ENCODE measurements at places on chromosomes 1 and 21. TPM values are rescaled to one million over a fixed set of nuclear protein-coding genes. Genes with fewer than 3 reads are reported as not detected.

DNA sequence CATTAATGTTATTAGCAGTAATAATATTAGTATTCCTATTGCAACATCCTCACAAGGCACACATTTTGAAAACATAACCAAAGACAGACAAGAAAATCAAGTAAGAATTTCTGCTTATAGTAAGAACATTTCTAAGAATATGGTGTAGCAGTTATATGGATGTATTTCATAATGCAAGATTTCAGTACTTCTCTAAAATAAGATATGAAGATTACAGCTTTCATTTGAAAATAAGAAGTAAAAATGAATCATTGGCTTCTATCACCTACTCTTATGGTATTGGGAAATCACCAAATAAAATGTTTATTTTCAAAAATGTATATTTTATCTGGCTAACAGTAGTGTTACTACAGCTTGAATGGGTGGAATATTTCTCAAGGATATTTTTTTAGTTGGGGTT is 103.8 kb upstream of the USP25 start:
- DNase-seq: no peak
- H3K4me3 ChIP-seq: no peak overlapping the region
- no peaks in the 10 kb centered on the region for H3K4me1 ChIP-seq
- H3K27me3 ChIP-seq: no peaks in the 10 kb centered on the region
- H3K27ac ChIP-seq: no peak overlapping the region

DNA sequence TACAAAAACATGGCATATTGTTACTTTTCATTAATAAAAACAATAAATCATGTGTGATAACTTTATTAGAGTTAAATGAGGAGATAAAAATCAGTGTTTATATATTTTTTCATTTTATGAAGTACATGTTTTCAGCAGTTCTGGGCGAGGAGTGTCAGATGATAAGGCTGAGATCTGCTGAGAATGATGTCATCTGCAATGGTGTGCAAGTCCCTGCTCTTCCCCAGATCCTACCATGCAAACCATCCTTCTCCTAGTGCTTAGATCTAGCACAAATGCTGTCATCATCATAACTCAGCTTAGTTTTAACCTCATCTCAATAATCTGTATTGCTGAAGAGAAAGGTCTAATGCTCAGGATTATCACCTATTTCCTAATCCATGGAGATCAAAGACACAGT is 214.4 kb upstream of the DAB1 start:
- DNase-seq: no peak
- no peak overlapping the region for H3K4me3 ChIP-seq
- H3K27me3 ChIP-seq: no peaks in the 10 kb centered on the region
- H3K4me1 ChIP-seq: no peaks in the 10 kb centered on the region
- H3K36me3 ChIP-seq: no peaks in the 10 kb centered on the region

DNA sequence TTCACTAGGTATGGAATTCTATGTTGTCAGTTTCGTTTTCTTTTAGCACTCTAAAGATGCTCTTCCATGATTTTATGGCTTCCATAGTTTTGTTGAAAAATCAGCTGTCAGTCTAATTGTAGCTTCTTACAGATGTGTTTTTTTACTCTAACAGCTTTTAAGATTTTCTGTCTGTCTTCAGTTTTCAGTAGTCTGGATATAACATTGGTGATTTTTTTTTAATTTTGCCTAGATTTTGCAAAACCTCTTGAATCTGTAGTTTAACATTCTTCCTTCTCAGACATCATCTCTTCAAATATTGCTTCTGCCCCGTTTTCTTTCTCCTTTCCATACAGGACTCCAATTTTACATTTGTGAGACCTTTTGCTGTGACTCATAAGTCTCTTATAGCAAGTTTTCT is 17.9 kb upstream of the DYRK1A start:
- H3K36me3 ChIP-seq: no peaks in the 10 kb centered on the region
- DNase-seq: no peak
- H3K4me3 ChIP-seq: no peak overlapping the region
- H3K27me3 ChIP-seq: no peaks in the 10 kb centered on the region
- H3K4me1 ChIP-seq: no peaks in the 10 kb centered on the region

DNA sequence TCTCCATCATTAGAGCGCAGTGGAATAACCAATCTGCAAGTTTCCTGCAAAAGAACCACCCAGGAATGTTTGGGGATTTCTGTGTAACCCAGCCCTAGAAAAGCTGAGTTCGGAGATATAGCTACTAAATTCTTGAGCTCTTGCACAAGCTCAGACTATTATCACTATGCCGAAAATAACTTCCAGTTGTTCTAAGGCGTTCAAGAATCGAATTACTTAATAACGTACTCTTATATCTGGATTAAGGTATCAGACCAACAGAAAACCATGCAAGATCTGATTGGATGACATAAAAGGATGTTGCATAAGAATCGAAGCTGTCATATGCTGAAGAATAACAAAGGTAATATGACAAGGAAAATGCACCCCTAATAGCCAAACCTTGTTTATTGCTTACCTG is 7.5 kb upstream of the LAMC2 start:
- no peaks in the 10 kb centered on the region for H3K27me3 ChIP-seq
- no peak overlapping the region for H3K4me3 ChIP-seq
- H3K27ac ChIP-seq: no peak overlapping the region
- H3K4me1 ChIP-seq: peaks cover 18% of the 10 kb centered on the region
- no peak for DNase-seq
- no peaks in the 10 kb centered on the region for H3K36me3 ChIP-seq

DNA sequence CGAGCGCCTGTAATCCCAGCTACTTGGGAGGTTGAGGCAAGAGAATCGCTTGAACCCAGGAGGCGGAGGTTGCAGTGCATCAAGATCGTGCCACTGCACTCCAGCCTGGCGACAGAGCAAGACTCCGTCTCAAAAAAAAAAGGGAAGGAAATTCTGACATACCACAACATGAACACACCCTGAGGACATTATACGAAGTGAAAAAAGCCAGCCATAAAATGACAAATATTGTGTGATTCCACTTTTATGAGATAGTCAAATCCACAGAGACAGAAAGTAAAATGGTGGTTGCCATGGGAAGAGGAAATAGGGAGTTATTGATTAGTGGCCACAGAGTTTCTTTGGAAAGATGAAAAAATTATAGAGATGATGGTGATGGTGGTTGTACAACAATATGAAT is 41.7 kb downstream of the EVI5 start:
- peaks cover 3% of the 10 kb centered on the region for H3K4me1 ChIP-seq
- H3K36me3 ChIP-seq: no peaks in the 10 kb centered on the region
- H3K27me3 ChIP-seq: no peaks in the 10 kb centered on the region
- H3K4me3 ChIP-seq: no peak overlapping the region

- H3K4me1 ChIP-seq: no peaks in the 10 kb centered on the region
- H3K27me3 ChIP-seq: no peaks in the 10 kb centered on the region
- no peak overlapping the region for H3K4me3 ChIP-seq
- no peak for DNase-seq
- no peak overlapping the region for H3K27ac ChIP-seq
- no peaks in the 10 kb centered on the region for H3K36me3 ChIP-seq
These were observed 69.0 kb downstream of the PGBD5 start for GRCh38 chr1:230356869-230357794.

- no peak for DNase-seq
- no peaks in the 10 kb centered on the region for H3K27me3 ChIP-seq
- H3K36me3 ChIP-seq: no peaks in the 10 kb centered on the region
- no peak overlapping the region for H3K4me3 ChIP-seq
- H3K27ac ChIP-seq: peak overlapping the region; percentile 83
These were observed 66.3 kb downstream of the DYRK1A start for GRCh38 chr21:37432710-37433455.

DNA sequence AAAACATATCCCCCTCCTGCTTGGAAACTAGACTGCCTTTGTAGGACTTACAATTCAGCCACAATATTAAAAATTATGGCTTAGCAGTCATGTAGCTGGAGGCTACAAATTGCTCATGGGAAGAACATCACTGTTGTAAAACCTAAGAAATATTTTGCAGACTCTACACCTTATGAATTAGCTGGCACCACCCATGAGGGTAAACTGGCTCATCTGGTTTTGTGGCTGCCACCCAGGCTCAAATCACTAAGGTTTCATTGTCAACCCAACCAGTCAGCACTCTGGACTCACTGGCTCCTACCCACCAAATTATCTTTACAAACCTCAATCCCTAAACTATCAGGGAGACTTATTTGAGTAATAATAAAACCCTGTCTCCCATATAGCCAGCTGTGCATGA is 100.7 kb upstream of the OLFM3 start:
- H3K4me1 ChIP-seq: no peaks in the 10 kb centered on the region
- no peaks in the 10 kb centered on the region for H3K27me3 ChIP-seq
- DNase-seq: no peak
- H3K4me3 ChIP-seq: no peak overlapping the region
- no peak overlapping the region for H3K27ac ChIP-seq

- H3K4me3 ChIP-seq: no peak overlapping the region
- DNase-seq: no peak
- H3K27ac ChIP-seq: no peak overlapping the region
- H3K27me3 ChIP-seq: no peaks in the 10 kb centered on the region
- H3K4me1 ChIP-seq: peaks cover 21% of the 10 kb centered on the region
These were observed 34.2 kb downstream of the SYF2 start for GRCh38 chr1:25197982-25198662.

GRCh38 chr1:92029241-92029922 is 403 bp upstream of the EPHX4 start:
- H3K4me3 ChIP-seq: peak overlapping the region; percentile 9
- H3K4me1 ChIP-seq: no peaks in the 10 kb centered on the region
- DNase-seq: no peak
- H3K36me3 ChIP-seq: no peaks in the 10 kb centered on the region

GRCh38 chr1:218166268-218166945 is 118.7 kb upstream of the RRP15 start:
- no peak overlapping the region for H3K4me3 ChIP-seq
- peaks cover 74% of the 10 kb centered on the region for H3K27me3 ChIP-seq
- no peaks in the 10 kb centered on the region for H3K36me3 ChIP-seq
- no peak for DNase-seq

GRCh38 chr1:236120721-236121153 is 21.6 kb upstream of the GPR137B start:
- H3K36me3 ChIP-seq: no peaks in the 10 kb centered on the region
- H3K4me1 ChIP-seq: no peaks in the 10 kb centered on the region
- no peak overlapping the region for H3K4me3 ChIP-seq
- DNase-seq: no peak

- no peak overlapping the region for H3K27ac ChIP-seq
- H3K27me3 ChIP-seq: no peaks in the 10 kb centered on the region
- no peaks in the 10 kb centered on the region for H3K36me3 ChIP-seq
- peaks cover 96% of the 10 kb centered on the region for H3K4me1 ChIP-seq
- no peak for DNase-seq
These were observed 16.5 kb downstream of the DYRK1A start for GRCh38 chr21:37383086-37383485.

- H3K27ac ChIP-seq: no peak overlapping the region
- H3K27me3 ChIP-seq: peaks cover 10% of the 10 kb centered on the region
- H3K36me3 ChIP-seq: no peaks in the 10 kb centered on the region
- no peak for DNase-seq
These were observed 3.7 kb downstream of the GLIS1 start for GRCh38 chr1:53735261-53735660.

DNA sequence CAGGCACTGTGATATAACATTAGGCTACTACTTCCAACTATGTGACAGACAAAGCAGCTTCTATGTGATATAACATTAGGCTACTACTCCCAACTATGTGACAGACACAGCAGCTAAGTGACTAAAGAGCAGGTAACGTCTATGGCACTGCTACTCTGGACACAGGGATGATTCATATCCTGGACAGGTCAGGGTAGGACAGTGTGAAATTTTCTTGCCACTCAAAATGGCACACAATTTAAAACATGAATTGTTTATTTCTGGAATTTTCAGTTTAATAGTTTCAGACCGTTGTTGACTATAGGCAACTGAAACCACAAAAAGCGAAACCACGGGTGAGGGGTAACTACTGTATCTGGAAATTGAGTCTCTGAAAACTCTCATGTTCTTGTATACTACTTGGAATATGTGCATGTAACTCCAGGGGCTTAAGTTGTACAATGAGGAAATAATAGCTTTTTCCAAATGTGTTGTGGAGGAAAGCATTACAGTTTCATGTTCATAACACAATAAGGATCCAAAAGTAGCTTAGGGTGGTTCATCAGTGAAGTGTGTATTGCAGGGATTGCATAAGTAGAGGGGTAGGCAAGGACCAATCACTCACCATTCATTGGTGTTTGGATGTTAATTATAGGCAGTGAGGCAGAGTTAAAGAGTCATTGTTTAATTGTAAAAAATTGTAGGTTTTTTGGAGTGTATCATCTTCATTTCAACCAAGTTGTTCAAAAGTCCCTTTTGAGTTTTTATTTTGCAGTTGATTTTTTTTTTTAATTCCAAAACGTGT is 5.3 kb downstream of the DTL start:
- no peak overlapping the region for H3K27ac ChIP-seq
- no peak for DNase-seq
- no peaks in the 10 kb centered on the region for H3K36me3 ChIP-seq
- H3K4me1 ChIP-seq: peaks cover 6% of the 10 kb centered on the region
- H3K27me3 ChIP-seq: no peaks in the 10 kb centered on the region

GRCh38 chr1:9078015-9078751 is 8.7 kb upstream of the SLC2A5 start:
- no peak for DNase-seq
- peaks cover 12% of the 10 kb centered on the region for H3K4me1 ChIP-seq
- H3K27ac ChIP-seq: no peak overlapping the region

GRCh38 chr1:184770181-184770979 is 15.7 kb upstream of the EDEM3 start:
- no peak overlapping the region for H3K4me3 ChIP-seq
- no peaks in the 10 kb centered on the region for H3K27me3 ChIP-seq
- no peak overlapping the region for H3K27ac ChIP-seq
- H3K4me1 ChIP-seq: no peaks in the 10 kb centered on the region

DNA sequence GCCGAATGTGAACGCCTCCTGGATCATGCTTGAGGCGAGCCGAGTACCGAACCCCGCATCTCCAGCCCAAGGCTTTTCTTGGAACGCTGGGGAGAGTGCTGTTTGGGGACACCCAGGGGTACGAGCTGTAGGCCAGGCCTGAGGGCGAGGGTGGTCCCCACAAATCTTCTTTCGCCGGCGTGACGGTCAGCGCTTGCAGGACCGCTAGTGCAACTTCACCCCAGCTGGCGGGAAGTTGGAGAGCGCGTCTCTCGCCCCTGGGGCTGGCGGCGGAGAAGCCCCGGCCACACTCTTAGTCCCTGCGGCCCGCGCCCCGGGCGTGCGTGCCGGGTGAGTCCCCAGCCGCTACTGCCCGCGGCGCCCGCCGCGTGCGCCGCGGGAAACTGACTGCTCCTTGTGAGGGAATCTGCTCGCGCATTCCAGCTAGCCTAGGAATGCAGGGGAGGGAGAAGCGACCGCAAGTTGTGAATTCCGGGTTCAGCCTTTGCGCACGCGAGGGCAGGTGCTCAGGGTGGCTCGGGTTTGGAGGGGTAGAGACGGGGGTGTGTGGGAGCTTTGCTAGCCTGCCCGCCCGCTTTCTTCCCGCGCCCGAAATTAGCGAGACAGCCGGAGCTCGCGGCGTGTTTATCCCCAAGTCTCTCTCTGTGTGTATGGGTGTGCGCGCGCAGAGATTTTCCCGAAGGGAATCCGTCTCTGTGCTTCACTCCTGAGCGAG is 884 bp downstream of the LHX4 start:
- H3K36me3 ChIP-seq: no peaks in the 10 kb centered on the region
- peaks cover 93% of the 10 kb centered on the region for H3K27me3 ChIP-seq
- H3K27ac ChIP-seq: no peak overlapping the region
- H3K4me3 ChIP-seq: peak overlapping the region; percentile 61
- H3K4me1 ChIP-seq: peaks cover 41% of the 10 kb centered on the region

RNPEP gene
- 11.1 TPM for total RNA-seq

USP1 gene
- total RNA-seq: 21.4 TPM

NPHS2 gene
- not detected for total RNA-seq

ALPL gene
- total RNA-seq: 0.90 TPM

Measured in gastrocnemius medialis (tissue), 4 donors.